D341Med (cell line): ENCODE measurements at places on chromosomes 4 and X.
A peak's percentile ranks its signal among the peaks of the same experiment; 100 is the strongest.

DNA sequence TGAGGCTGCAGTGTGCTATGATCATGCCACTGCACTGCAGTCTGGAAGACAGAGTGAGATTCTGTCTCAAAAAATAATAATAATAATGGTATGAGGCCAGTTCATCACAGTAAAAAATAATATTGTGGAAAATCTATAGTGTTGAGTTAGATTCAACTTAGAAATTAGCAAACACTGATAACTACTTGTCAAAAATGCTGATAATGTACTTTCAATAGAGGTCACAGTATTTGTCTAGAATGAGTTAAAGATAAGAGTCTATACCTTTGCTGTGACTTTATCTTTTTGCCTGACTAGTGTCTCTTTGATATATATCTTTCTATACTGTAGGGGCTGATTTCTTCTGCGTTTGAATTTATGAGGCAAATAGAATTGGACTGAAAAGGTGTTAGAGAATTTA, 430.6 kb downstream of the RPA4 start:
- DNase-seq: no peak

- no peak for DNase-seq
Observed at GRCh38 chr4:23070848-23071570, 378.3 kb downstream of the GBA3 start.

GRCh38 chr4:107757864-107758476, 37.9 kb upstream of the PAPSS1 start:
- DNase-seq: peak; percentile 36

GRCh38 chr4:123649250-123649644, 252.7 kb downstream of the SPRY1 start:
- DNase-seq: no peak

GRCh38 chrX:111928456-111928855, 52.5 kb downstream of the TRPC5OS start:
- DNase-seq: no peak

- no peak for DNase-seq
Observed at GRCh38 chrX:9122519-9123245, 88.8 kb upstream of the FAM9B start.

DNA sequence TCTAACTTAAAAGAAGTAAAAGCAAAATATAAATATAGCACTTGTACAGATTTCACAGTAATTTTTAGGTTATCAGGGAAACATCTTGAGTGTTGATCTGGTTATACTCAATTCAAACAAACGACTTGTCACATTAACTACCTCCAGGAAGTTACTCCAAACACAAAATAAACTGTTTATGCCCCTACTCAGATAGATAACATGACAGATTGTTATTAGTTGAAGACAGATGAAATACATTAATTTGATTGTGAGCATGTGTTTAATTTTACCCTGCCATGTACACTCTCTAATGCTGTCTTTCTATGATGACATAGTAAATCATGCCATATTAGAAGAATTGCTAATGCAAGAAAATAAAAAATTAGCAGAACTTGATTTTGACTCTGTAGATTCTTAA, 88.0 kb downstream of the RAB28 start:
- no peak for DNase-seq
